ENCODE measurements at places on chromosomes 1 and 21. TPM values are rescaled to one million over a fixed set of nuclear protein-coding genes. Genes with fewer than 3 reads are reported as not detected.

The TFF3 gene
- total RNA-seq, result 8.0 TPM

DNA sequence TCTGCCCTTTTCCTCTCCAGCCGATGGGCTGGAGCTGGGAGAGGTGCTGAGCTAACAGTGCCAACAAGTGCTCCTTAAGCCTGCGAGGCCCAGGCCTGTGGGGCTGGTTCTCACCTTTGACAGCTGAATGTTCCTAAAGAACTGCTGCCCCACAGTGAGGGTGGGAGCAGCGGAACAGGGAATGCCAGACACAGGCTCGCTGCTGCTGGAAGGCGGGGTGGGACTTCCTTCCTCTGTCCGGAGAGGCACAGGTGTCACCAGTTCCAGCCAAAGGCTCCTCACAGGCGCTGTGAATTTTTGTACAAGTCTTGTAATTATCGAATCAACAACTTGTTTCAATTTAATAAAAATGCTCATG is 47.1 kb downstream of the COQ8A start:
- no peak overlapping the region for H3K27ac ChIP-seq
- no peak for DNase-seq
- H3K4me3 ChIP-seq, result no peak overlapping the region
- peaks cover 53% of the 10 kb centered on the region for H3K36me3 ChIP-seq
- H3K27me3 ChIP-seq, result no peaks in the 10 kb centered on the region

DNA sequence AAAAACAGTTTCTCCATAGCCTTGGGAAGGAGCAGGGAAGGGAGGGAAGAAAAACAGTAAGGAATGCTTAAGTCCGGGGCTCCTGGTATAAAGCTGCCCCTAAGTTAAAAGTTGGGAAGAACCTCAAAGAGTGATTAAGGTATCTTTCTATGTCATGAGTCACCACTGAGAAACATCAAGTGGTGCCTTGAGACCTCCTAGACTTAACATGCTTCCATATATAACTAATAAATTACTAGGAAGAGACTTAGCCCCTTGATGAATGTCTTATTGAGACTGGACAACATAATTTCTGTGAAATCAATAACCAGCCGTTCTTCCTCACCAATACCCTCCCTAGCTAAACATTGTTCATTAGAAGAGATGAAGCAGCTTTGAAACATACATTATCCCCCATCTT is 121.8 kb upstream of the SLC44A3 start:
- no peak for DNase-seq
- no peaks in the 10 kb centered on the region for H3K36me3 ChIP-seq
- no peaks in the 10 kb centered on the region for H3K27me3 ChIP-seq
- peaks cover 6% of the 10 kb centered on the region for H3K4me1 ChIP-seq
- no peak overlapping the region for H3K4me3 ChIP-seq

- no peak overlapping the region for H3K27ac ChIP-seq
- DNase-seq, result no peak
- H3K27me3 ChIP-seq, result peaks cover 24% of the 10 kb centered on the region
- H3K36me3 ChIP-seq, result no peaks in the 10 kb centered on the region
- H3K4me1 ChIP-seq, result no peaks in the 10 kb centered on the region
Observed at GRCh38 chr1:44568128-44568900, 106.0 kb downstream of the TMEM53 start.

The SERTAD4 gene
- total RNA-seq, result 18.5 TPM

The TAS1R1 gene
- not detected for total RNA-seq

- H3K4me3 ChIP-seq, result no peak overlapping the region
- H3K27me3 ChIP-seq, result no peaks in the 10 kb centered on the region
- H3K4me1 ChIP-seq, result no peaks in the 10 kb centered on the region
- no peak overlapping the region for H3K27ac ChIP-seq
Observed at GRCh38 chr1:232797856-232798510, 7.2 kb upstream of the MAP10 start.

DNA sequence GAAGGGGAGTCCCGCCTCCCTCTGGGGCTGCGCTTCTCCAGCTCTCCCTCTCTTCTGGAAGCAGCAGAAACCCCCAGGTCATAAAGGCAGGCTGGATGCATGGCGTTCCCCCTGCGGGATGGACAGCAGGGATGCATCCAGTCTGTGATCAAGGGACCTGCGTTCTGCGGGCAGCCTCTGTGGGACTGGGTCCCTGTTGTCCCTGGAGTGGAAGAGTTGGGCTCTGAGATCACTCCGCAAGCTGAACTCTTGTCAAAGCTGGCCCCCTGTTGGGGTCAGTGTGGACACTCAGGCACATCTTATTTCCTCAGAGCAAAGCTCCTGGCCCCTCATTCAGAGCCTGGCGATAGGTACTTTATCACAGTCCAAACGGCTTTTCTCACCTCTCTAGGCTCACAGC is 341.2 kb downstream of the PTPRU start:
- H3K4me1 ChIP-seq, result no peaks in the 10 kb centered on the region
- H3K27ac ChIP-seq, result no peak overlapping the region
- DNase-seq, result no peak
- H3K27me3 ChIP-seq, result peaks cover 7% of the 10 kb centered on the region
- no peak overlapping the region for H3K4me3 ChIP-seq
- H3K36me3 ChIP-seq, result no peaks in the 10 kb centered on the region

DNA sequence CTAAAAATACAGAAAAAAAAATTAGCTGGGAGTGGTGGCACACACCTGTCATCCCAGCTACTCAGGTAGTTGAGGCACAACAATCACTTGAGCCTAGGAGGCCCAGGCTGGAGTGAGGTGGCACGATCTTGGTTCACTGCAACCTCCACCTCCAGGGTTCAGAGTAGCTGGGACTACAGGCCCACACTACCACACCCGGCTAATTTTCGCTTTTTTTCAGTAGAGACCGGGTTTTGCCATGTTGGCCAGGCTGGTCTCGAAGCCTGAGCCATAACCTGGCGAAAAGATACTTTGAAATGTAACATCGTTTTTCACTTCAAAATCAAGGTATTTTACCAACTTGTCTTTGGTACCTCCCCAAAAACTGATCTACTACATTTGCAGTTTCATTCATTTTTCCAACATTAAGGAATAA is 6.1 kb downstream of the GAS5 start:
- H3K36me3 ChIP-seq, result peaks cover 72% of the 10 kb centered on the region
- DNase-seq, result no peak
- no peak overlapping the region for H3K27ac ChIP-seq
- H3K4me1 ChIP-seq, result peaks cover 20% of the 10 kb centered on the region
- no peaks in the 10 kb centered on the region for H3K27me3 ChIP-seq

- H3K4me3 ChIP-seq, result no peak overlapping the region
- no peak for DNase-seq
- no peaks in the 10 kb centered on the region for H3K4me1 ChIP-seq
- peaks cover 12% of the 10 kb centered on the region for H3K27me3 ChIP-seq
Observed at GRCh38 chr1:147837964-147838292, 64.7 kb upstream of the GJA8 start.

The ACTL8 gene
- not detected for total RNA-seq

The KCNJ10 gene
- not detected for total RNA-seq

The CAMK2N1 gene
- 18.1 TPM for total RNA-seq

GRCh38 chr1:114003431-114003830 is 24.2 kb downstream of the OLFML3 start:
- no peak for DNase-seq
- no peak overlapping the region for H3K27ac ChIP-seq
- no peaks in the 10 kb centered on the region for H3K27me3 ChIP-seq
- H3K4me3 ChIP-seq, result no peak overlapping the region
- peaks cover 3% of the 10 kb centered on the region for H3K4me1 ChIP-seq

The SPAG17 gene
- total RNA-seq, result 3.1 TPM

The IFI44L gene
- 2.9 TPM for total RNA-seq

- no peaks in the 10 kb centered on the region for H3K27me3 ChIP-seq
- peak overlapping the region; percentile 87 for H3K27ac ChIP-seq
- H3K36me3 ChIP-seq, result peaks cover 30% of the 10 kb centered on the region
- H3K4me1 ChIP-seq, result peaks cover 30% of the 10 kb centered on the region
- DNase-seq, result no peak
- H3K4me3 ChIP-seq, result peak overlapping the region; percentile 93
Observed at GRCh38 chr1:112673592-112674439, 643 bp upstream of the MOV10 start.

DNA sequence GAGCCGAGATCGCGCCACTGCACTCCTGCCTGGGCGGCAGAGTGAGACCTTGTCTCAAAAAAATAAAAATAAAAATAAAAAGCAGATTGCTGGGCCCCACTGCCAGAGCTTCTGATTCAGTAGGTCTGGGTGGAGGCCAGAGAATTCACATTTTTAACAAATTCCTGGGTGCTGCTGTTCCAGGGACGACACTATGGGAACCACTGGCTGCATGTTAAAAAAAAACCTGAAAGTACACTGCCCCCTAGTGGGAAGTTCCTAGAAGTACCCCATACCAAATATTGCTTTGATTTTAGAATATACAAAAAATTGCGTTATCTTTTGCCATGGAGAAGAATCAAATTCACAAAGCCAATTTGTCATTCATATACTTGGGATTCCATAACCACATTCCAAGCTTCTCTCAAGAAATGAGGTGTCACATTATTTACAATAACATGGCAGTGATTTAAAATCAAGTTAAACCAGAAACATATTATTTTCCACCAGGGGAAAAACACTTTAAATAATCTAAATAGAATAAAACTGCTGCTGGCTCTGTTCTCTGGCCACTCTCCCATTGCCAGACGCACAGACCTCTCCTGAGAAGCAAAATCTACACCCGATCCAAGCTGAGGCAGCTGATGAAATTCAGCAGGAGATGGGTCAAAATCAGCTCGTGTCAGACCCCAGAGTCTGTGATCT is 27.4 kb downstream of the SYF2 start:
- no peak for DNase-seq
- no peak overlapping the region for H3K27ac ChIP-seq
- no peaks in the 10 kb centered on the region for H3K36me3 ChIP-seq

The FCER1A gene
- 16.9 TPM for total RNA-seq

The MIB2 gene
- 212 TPM for total RNA-seq

The HSF2BP gene
- total RNA-seq, result 0.59 TPM

The SLFNL1 gene
- 0.42 TPM for total RNA-seq

The RGS18 gene
- total RNA-seq, result not detected

- H3K4me3 ChIP-seq, result peak overlapping the region; percentile 83
- DNase-seq, result no peak
- no peaks in the 10 kb centered on the region for H3K27me3 ChIP-seq
- no peak overlapping the region for H3K27ac ChIP-seq
- peaks cover 31% of the 10 kb centered on the region for H3K4me1 ChIP-seq
- H3K36me3 ChIP-seq, result no peaks in the 10 kb centered on the region
Observed at GRCh38 chr1:235864931-235865525, 1.7 kb downstream of the LYST start.

The DCST2 gene
- 36.0 TPM for total RNA-seq

DNA sequence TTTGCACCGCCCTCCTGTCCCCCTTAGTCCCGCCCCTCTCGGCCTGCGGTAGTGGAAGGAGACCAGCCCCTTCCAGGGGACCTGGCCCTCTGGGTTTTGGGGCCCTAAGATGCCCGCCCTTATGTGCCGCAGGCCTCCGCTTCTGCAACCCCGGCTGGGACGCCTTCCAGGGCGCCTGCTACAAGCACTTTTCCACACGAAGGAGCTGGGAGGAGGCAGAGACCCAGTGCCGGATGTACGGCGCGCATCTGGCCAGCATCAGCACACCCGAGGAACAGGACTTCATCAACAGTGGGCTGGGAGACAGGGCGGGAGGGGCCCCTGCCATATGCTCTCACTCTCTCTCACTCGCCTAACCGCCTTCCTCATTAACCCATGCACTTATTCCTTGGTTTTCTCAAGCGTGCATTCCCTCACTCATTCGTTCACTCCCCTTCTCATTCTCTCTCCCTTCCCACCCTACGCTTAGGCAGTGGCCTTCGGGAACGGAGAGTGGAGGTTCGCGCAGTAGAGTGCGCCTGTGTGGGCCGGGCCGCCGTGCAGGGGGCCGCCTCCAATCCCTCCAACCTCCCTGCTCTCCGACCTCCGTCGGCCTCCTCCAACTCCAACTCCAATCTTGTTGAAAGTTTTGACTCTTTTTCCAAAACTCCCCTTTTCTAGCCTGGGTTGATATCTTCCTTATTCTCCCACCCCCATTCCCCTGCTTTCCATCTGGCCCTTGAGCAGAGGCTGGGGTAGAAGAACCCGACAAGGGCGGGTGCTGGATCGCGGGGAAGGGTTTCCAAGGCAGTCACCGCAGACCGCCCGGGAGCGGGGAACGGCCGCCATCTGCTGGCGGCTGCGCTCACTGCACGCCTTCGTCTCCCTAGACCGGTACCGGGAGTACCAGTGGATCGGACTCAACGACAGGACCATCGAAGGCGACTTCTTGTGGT is 15.2 kb downstream of the BCAN start:
- peak; percentile 88 for DNase-seq
- H3K36me3 ChIP-seq, result no peaks in the 10 kb centered on the region
- H3K4me3 ChIP-seq, result peak overlapping the region; percentile 34
- H3K4me1 ChIP-seq, result peaks cover 45% of the 10 kb centered on the region

DNA sequence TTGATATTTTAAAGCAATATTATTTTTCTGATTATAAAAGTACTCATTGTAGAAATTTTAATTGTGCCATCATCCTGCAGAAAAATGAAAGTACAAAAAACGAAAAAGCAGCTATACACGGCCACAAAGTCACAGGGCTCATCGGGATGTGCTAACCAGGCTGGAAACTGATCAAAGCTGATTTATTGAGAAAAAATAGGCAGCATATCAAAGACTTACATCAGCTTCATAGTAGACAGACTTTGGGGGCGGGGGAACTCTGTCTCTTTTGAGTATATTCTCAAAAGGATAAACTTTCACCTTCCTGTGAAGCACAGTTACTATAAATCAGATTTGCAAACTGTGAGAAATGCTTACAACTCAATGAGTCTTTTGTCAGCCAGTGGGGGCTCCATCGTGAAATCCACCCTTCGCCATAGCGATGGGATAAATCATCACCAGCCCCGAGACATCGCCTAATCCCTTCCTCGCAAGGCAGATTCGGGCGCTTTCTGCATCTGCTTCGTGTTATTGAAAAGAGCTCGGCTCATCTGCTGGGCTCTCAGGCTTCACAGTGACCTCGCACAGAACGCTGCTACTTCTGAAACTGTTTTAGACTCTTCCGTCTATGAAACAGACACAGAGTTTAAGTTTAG is 69.2 kb upstream of the ERG start:
- peaks cover 4% of the 10 kb centered on the region for H3K4me1 ChIP-seq
- no peak for DNase-seq
- peaks cover 38% of the 10 kb centered on the region for H3K27me3 ChIP-seq
- no peak overlapping the region for H3K27ac ChIP-seq

DNA sequence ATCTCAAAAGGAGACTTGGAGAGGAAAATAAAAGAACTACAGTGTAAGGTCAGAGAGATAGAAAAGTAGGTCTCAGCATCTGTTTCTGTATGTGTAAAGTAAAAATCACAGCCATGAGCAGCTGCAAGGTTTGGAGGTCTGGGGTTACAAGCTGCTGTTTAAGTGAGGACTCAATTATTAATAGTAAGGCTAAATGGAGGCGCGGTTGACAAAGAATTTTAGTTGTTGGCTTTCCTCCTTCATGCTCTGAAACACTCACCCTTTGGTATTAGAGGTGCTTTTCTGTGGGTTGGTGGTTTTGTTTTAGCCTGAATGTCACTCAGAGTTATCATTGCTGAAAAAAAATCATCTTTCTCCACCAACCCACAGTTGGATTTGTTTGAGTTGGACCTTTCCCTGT is 59.8 kb upstream of the HAO2 start:
- H3K27me3 ChIP-seq, result no peaks in the 10 kb centered on the region
- H3K36me3 ChIP-seq, result no peaks in the 10 kb centered on the region
- no peak overlapping the region for H3K4me3 ChIP-seq

DNA sequence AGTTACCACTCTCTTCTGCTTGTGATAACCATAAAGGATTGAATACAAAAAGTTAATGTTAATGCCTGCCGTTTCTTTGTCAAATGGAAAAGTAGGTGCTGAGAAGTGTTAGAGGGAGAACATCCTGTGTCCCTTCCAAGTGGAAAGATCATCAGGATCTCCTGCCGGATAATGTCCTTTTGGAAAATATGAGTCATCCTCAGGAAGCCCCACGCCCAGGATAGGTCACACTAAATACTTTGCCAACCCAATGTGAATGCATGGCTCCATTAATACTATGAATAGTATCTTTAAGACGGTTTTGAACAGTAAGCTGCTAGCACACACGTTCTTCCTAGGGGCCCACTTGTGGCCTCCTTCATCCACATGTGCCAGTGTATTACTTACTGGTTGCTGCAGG is 279.5 kb downstream of the ZNF326 start:
- H3K4me1 ChIP-seq, result no peaks in the 10 kb centered on the region
- H3K36me3 ChIP-seq, result no peaks in the 10 kb centered on the region
